ENCODE measurements at places on chromosomes 13 and 19. TPM values are rescaled to one million over a fixed set of nuclear protein-coding genes. Genes with fewer than 3 reads are reported as not detected.

- H3K27ac ChIP-seq: no peak overlapping the region
- no peak for DNase-seq
- H3K4me1 ChIP-seq: peaks cover 5% of the 10 kb centered on the region
- H3K27me3 ChIP-seq: peaks cover 25% of the 10 kb centered on the region
Observed at GRCh38 chr19:50553134-50553703, 15.0 kb downstream of the LRRC4B start.

DNA sequence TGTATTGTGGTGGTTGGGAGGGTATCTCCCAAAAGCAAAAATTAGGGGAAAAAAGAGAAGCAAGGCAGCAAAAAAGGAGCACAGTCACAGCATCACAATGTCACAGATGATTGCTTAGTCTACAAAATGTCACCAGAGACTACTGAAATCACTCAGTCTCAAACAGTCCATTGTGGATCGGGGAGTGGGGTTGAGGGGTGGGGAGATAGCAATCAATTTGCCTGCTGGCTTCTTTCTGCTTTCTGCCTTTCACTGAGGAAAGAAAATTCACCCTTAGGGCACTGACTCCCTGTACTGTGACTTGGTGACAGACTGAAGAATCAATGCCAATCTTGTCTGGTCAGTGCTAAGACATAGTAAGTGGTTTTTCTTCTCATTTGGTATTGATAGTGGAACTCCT lies 2127.1 kb upstream of the PCDH20 start:
- no peaks in the 10 kb centered on the region for H3K27me3 ChIP-seq
- no peaks in the 10 kb centered on the region for H3K4me1 ChIP-seq
- no peak overlapping the region for H3K4me3 ChIP-seq
- no peak for DNase-seq
- H3K36me3 ChIP-seq: no peaks in the 10 kb centered on the region

GRCh38 chr19:49475995-49476880 lies 2.2 kb downstream of the FLT3LG start:
- no peak for DNase-seq
- H3K36me3 ChIP-seq: peaks cover 5% of the 10 kb centered on the region
- peak overlapping the region; percentile 14 for H3K4me3 ChIP-seq
- H3K27ac ChIP-seq: no peak overlapping the region

DNA sequence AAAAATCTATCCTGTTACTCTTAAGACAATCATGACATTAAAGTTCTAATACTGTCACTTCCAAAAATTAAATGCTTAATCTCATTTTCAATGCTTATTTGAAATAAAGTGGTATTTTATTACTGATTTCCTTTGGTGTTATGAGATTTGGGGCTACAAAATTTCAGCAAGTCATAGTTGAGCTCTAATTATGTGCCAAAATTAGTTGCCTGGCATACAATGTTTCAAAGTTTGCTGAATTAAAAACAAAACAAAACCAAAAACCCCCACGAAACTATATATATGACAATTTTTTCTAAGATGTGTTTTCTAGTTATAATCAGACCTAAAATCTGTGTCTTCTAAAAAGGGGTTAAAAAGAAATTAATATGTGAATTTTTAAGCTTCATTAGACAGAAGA lies 62.2 kb downstream of the KCNRG start:
- no peaks in the 10 kb centered on the region for H3K27me3 ChIP-seq
- peak overlapping the region; percentile 57 for H3K4me3 ChIP-seq
- peaks cover 52% of the 10 kb centered on the region for H3K4me1 ChIP-seq
- DNase-seq: no peak
- H3K27ac ChIP-seq: peak overlapping the region; percentile 87
- peaks cover 7% of the 10 kb centered on the region for H3K36me3 ChIP-seq

DNA sequence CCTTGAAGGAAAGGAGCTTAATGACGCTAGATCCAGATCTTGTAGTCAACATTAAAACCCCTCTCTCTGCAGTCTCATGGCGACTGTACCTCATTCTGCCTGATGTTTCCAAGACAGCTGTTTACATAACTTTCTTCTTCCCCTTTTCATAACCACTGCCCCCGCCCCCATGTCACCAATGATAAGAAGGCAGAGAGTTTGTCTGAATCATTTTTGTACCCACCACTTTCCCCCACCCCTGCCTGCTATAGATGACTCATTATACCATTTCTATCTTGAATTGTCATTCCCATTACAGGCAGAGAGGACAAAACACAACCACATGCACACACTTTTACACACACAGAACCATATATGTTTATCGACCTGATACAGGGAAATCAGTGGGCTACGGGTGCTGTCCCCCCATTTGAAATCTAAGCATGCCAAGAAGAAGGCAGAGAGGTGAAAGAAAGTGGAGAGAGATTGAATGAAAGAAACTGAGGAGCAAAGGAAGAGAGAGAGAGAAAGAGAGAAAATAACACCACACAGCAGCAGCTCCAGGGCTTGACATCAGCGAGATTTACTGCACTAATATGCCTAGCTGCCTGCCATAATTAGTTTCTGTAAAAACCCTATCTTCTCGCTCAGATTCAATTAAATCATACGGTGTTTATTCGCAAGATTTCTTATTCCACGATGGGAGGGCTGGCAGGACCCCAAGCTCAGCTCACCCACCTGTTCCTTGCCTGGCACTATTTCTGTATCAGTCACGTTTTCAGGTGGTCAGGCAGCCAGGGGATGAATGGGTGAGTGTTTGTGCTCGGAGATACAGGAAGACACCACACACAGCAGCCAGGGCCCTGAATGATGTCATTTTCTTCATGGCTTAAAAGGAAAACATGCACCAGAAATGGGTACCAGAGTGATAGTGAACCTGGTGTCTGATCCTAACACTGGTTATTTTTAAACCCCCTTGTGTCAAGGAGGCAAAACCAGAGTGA lies 114.3 kb upstream of the SERP2 start:
- DNase-seq: no peak
- no peaks in the 10 kb centered on the region for H3K27me3 ChIP-seq
- H3K27ac ChIP-seq: peak overlapping the region; percentile 6
- H3K4me1 ChIP-seq: peaks cover 20% of the 10 kb centered on the region

Gene LILRA6
- total RNA-seq: not detected

All from osteocyte (in vitro differentiated cells).